ENCODE measurements at places on chromosomes 16 and 17. TPM values are rescaled to one million over a fixed set of nuclear protein-coding genes. Genes with fewer than 3 reads are reported as not detected.

HAGHL gene
- 24.4 TPM for total RNA-seq

PRRT2 gene
- 6.3 TPM for total RNA-seq

KRT39 gene
- not detected for total RNA-seq

PNMT gene
- not detected for total RNA-seq

DNA sequence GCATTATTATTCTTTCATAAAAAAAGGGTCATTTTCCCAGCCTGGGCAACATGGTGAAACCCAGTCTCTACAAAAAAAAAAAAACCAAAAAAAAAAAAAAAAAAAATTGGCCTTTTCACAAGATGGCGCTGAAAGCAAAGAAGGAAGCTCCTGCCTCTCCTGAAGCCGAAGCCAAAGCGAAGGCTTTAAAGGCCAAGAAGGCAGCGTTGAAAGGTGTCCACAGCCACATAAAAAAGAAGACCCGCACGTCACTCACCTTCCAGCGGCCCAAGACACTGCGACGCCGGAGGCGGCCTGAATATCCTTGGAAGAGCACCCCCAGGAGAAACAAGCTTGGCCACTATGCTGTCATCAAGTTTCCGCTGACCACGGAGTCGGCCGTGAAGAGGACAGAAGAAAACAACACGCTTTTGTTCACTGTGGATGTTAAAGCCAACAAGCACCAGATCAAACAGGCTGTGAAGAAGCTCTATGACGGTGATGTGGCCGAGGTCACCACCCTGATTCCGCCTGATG is 4.9 kb upstream of the PGAP6 start:
- H3K4me3 ChIP-seq: no peak overlapping the region
- H3K4me1 ChIP-seq: peaks cover 13% of the 10 kb centered on the region
- no peaks in the 10 kb centered on the region for H3K27me3 ChIP-seq
- no peaks in the 10 kb centered on the region for H3K36me3 ChIP-seq
- no peak for DNase-seq

GRCh38 chr16:85328676-85329058 is 216.4 kb upstream of the CIBAR2 start:
- H3K27ac ChIP-seq: no peak overlapping the region
- DNase-seq: no peak
- H3K4me1 ChIP-seq: no peaks in the 10 kb centered on the region
- no peaks in the 10 kb centered on the region for H3K36me3 ChIP-seq
- H3K27me3 ChIP-seq: no peaks in the 10 kb centered on the region

GRCh38 chr17:55635253-55635914 is 87.3 kb downstream of the TMEM100 start:
- no peak overlapping the region for H3K27ac ChIP-seq
- no peak for DNase-seq
- no peaks in the 10 kb centered on the region for H3K4me1 ChIP-seq
- H3K4me3 ChIP-seq: no peak overlapping the region
- no peaks in the 10 kb centered on the region for H3K27me3 ChIP-seq

DNA sequence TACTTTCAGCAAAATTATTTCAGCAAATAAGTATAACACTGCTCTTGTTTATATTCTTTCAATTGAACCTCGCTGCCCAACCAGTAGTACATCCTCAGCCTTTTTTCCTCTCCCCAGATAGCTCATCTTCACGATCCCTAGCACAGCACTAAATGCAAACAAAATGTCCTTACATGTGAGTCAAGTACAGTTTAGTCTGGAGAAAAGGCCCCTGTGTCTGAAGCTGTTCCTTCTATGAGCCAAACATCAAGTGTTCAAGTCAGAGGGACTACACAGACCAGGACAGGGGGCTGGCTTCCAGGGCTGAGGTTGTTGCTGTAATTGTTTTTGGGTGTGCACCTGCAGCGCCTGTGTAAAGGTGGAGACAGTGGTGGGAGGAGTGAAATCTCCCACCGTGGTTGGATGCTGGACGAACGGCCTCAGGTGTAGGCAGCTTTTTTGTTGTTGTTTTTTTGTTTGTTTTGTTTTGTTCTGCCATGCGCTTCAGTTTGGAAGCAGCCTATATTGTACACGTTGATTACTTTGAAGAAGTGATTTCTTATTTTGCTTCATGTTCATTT is 147.1 kb downstream of the PRKCA start:
- peaks cover 7% of the 10 kb centered on the region for H3K4me1 ChIP-seq
- H3K36me3 ChIP-seq: no peaks in the 10 kb centered on the region
- no peak for DNase-seq
- H3K27ac ChIP-seq: no peak overlapping the region

- no peak overlapping the region for H3K27ac ChIP-seq
- H3K27me3 ChIP-seq: no peaks in the 10 kb centered on the region
- H3K36me3 ChIP-seq: no peaks in the 10 kb centered on the region
- no peaks in the 10 kb centered on the region for H3K4me1 ChIP-seq
Measured at GRCh38 chr17:44747566-44747965, 11.2 kb upstream of the ADAM11 start.

DNA sequence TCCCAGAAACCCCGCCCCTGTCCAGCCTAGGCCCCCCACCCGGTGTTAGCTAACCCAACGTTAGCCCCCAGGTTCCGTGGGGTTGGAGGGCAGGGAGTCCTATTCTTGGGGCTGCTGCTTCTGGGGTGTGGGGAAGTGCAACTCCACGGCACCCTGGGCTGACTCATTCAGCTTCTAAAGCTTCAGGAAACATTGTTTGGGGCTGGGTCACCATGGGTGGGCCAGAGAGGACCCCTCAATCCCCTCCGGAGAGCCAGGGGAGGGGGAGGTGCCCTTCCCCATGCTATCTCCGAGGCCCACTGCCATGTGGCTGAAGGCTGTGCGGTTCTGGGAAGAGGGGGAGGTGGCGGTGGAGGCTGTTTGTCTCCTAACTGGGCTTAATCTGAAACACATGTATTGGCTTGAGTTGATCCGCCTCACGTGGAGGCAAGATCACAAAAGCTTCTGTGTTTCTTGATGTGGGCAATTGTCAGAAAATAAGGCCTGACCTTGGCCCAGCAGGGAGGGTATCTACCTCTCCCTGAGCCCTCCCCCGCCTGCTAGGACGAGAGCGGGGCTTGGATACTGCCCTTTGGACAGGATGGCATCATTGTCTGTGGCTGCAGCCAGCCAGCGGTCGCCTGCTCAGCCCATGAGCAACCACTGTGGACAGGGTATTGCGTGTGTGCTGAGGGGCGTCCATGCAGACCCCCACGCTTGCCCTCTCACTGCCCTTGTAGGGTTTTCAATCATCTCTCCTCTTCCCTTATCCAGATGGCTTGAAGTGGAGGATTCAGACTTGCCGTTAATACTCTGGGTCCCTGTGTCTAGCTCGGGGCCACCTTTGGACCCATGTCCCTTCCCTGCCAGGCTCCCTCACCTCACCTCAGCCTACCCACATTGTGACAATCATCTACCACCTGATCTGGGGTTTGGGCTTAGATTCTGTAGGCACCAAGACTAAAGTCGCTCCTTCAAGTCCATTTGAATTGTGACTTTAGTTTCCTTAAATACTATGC is 1.3 kb downstream of the SERPINF1 start:
- H3K36me3 ChIP-seq: no peaks in the 10 kb centered on the region
- DNase-seq: no peak
- peaks cover 34% of the 10 kb centered on the region for H3K4me1 ChIP-seq
- H3K27me3 ChIP-seq: no peaks in the 10 kb centered on the region

GRCh38 chr17:40895106-40895730 is 10.2 kb upstream of the KRT20 start:
- DNase-seq: no peak
- H3K36me3 ChIP-seq: no peaks in the 10 kb centered on the region
- H3K4me3 ChIP-seq: no peak overlapping the region
- no peaks in the 10 kb centered on the region for H3K4me1 ChIP-seq

DNA sequence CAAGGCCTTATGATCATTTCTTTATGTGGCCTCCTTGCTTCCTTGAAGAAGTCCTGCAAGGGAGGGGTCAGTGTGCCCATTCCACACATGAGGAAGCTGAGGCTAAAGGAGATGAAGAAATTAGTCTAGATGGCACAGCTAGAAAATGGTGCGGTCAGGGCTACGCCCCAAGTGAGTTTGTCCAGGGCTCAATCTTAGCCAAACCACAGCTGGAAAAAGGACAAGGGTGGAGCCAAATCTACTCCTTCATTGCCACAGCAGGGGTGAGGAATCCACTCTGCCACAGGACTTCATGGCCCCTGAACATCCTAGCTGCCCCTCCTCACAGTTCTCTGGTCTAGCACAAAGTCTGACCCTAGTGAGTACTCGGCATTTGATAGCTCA is 16.2 kb downstream of the BEAN1 start:
- no peaks in the 10 kb centered on the region for H3K4me1 ChIP-seq
- H3K36me3 ChIP-seq: no peaks in the 10 kb centered on the region
- H3K27me3 ChIP-seq: no peaks in the 10 kb centered on the region
- DNase-seq: no peak
- H3K27ac ChIP-seq: no peak overlapping the region
